Activated T-cell treated with anti-CD3 and anti-CD28 coated beads for 48 hours (primary cell): ENCODE measurements at places on chromosomes 1 and 21.

DNA sequence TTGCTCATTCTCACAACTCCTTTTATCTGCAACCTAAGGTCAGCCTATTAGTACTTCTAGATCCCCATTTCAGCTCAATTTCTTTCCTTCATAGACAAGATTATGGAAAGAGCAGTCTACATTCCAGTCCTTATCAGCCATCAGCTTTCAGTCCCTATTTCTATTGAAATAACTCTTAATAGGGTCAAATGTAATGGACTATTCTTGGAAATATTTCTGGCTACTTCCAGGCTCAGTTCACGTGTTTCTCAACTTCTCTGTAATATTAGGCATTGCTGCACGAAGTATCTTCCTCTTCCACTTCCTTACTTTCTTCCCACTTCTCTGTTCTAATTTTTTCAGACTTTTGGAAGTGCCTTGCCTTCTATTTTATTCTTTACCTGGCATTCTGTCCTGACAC, 232.9 kb upstream of the USP25 start:
- no peak for DNase-seq

GRCh38 chr1:147699686-147700041, 29.3 kb upstream of the ACP6 start:
- DNase-seq, result no peak

DNA sequence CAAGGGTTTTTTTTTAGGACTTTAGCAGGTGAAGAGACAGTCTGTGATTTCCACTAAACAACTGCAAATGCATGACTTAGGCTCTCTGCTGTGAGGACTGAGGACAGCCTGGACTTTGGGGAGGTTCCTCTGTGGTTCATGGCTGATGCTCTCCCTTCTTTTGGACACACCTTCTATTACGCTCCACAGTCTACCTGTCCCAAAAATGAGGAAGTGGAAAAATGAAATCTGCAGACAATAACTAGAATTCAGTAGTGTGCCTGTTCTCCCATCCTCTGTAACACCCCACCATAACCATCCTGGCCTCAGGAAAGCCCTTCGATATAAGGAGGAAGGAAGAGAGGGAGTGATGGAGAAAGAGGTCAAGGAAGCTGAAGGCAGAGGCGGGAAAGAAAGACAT, 68.7 kb downstream of the NTPCR start:
- no peak for DNase-seq

DNA sequence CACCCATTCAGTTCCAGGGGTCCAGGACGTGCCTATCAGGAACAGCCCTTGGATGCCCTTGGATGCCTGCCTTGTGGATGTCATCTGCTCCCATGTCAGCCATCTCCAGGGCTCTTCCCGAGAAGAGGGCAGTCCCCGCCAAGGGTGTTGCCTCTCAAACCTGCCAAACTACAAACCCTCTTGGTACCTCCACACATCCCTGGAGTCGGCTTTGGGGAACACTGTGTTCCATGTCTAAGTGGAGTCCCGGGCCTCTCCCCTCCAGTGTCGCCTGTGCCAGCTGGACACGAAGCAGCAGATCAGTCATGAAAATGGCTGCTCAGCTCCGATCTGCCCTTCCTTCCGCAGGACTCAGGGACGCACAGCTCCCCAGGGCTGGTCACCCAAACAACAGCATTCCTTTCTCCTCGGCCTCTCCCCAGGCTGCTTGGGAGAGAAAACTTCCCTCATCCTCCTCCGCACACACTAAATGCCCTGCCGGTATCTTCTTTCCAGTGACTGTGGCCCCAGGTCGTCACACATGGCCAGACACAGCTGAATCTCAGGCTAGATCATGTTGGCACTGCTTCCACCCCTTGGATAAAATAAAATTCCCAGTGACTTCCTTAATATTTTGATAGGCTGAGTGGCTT, 53.4 kb downstream of the GALNT2 start:
- DNase-seq, result no peak

DNA sequence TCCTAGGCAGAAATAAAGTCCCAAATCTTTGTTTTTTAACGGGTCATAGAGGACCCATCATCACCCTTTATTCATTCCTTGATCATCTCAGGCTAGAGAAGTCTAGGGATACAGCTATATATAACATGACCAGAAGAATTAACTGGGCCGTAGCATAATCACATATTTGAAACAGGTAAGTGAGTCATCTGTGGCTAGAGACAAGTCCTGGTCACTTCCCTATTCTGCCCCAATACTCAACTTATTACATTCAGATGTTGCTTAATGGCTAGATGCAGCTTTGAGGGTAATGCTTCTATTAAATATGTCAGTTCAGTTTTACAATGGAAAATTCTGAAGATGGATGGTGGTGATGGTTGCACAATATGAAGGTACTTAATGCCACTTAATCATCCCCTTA, 47.0 kb downstream of the EXO1 start:
- DNase-seq, result no peak

DNA sequence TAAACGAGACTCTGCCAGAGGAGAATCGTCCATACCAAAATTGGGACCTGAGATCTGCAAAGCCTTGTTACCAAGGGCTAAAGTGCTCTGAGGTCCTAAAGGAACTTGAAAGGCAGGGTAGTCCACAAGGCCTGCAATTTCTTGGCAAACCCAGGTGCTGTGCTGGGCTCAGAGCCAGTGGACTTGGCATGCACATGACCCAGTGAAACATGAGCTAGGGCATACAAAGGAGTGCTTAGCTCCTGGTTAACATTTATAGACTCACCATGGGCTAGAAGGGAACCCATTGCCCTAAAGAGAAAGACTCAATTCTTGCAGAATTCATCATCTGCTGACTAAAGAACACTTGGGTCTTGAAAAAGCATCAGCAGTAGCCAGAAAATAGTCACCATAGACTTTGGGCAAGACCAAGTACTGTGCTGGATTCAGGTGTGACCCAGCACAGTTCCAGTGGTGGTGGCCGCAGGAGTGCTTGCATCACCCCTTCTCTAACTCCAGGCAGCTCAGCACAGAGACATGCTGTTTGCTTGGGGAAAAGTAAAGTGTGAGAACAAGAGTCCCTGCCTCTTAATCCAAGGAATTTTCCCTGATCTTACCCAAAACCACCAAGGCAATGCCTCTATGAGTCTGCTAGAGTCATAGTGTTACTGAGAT, 1069.4 kb upstream of the ADGRL2 start:
- no peak for DNase-seq

DNA sequence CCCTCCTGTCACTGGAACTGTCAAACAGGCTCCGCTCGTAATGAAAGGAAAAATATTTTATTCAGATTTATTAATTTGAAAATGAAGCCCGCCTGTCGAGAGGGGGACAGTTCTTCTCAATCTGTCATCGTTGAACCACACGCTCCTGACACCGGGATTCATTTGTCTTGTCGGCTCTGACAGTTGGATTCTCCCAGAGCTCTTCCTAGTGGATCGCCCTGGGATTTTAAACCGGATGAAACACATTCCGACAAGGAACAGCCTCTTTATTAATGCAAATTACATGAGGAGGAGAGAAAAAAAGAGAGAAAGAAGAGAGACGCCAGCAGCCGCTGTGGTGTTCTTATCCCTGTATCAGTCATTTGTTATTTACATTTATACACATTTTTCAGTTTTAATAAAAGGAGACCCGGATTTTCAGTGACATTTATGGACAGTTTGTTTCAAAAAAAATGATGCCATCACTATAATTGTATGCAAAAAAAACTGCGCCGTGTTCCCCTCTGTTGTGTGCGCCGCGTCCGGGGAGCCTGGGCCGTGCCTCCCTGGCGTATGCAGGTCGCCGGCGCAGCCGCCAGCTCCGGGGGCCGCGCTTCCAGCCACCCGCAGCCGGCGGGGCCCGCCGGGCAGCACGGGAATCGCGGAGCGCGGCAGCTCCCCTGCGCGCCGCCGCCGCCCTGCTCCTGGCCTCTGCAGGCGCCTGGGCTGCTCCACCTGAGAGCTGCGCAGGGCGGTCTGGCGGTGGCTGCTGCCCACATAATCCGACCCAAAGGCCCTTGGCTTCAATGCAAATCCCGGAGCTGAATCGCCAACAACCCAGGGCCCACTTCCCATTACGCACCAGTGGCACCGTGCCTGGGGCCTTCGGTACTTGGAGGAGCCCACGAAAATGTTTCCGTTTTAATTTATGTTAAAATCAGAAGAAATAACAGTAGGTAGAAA, 237.9 kb upstream of the PBX1 start:
- DNase-seq, result no peak

DNA sequence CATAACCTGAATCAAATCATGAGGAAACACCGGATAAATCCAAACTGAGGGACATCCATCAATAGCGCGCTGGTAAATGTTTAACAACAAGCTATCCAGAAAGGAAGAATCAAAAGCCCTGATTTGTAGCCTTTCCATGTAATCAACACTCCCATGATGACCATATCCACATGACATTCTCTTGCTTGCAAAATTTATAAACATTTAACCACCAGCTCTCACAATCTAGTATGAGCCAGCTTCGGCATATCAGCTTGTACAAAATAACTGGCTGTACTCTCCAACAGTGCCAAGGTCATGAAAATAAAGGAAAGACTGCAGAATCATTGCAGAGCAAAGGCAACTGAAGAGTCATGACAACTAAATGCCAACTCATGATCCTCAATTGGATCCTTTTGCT, 15.7 kb downstream of the HSD11B1 start:
- no peak for DNase-seq

GRCh38 chr1:11501906-11502485, 23.0 kb downstream of the DISP3 start:
- DNase-seq, result no peak

GRCh38 chr21:32237021-32237420, 41.8 kb downstream of the MIS18A start:
- no peak for DNase-seq

- no peak for DNase-seq
These were observed 39.1 kb upstream of the LRP8 start for GRCh38 chr1:53366901-53367502.

DNA sequence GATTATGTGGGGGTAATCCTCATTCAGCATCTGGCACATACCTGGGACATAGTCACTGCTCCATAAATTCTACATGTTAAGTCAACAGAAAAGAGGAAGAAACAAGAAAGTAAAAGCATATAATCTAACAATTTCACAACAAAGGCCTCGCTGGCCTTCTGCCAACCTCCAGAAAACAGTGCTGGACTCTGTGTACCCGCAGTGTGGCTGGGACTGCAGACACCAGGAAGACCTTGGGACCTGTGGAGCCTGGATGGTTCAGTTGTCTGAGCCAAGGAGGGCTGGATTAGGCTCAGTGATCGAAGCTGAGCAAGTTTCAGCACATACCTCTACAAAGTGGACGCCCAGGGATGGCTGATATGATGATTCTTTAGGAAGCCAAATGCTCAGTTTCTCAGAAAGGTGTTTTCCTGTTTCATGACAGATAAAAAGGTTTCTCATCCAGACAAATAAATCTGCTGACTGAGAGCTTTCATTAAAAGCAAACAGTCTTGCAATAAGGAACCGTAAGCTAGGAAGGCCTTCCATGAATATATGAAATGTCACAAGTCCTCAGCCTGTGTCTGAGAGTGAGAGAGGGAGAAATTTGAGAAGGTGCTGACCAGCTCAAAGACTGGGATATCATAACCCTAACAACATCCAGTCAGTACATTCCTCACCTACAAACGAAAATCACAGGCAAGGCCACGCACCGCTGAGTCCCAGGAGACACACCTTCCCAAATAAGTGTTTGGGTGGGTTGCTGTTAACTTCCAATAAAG, 48.4 kb downstream of the CAPZB start:
- no peak for DNase-seq

- no peak for DNase-seq
These were observed 12.6 kb downstream of the NHLH2 start for GRCh38 chr1:115828101-115829022.

GRCh38 chr21:17925899-17926298, 106.7 kb upstream of the C21orf91 start:
- DNase-seq, result no peak

GRCh38 chr21:37445228-37445627, 78.7 kb downstream of the DYRK1A start:
- DNase-seq, result no peak

- DNase-seq, result no peak
These were observed 101.3 kb upstream of the SLC25A33 start for GRCh38 chr1:9437961-9438430.

DNA sequence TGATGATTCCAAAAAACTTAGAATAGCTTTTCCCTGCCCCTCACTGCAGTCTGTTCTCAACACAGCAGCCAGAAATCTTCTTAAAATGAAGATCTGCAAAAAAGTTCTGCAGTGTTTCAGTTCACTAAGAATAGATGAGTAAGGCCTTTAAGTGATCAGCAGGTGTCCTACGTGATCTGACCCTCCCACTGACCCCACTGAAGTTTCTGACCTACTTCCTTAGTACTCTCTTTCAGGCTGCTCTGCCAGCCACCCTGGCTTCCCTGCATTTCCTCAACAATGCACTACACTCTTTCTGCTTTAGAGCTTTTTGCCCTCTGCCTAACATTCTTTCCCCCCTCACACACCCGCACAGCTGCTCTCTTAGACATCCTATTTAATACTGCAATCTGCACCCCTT, 182.5 kb downstream of the AKT3 start:
- no peak for DNase-seq

GRCh38 chr1:110210604-110211495, 736 bp downstream of the KCNC4 start:
- peak; percentile 48 for DNase-seq

DNA sequence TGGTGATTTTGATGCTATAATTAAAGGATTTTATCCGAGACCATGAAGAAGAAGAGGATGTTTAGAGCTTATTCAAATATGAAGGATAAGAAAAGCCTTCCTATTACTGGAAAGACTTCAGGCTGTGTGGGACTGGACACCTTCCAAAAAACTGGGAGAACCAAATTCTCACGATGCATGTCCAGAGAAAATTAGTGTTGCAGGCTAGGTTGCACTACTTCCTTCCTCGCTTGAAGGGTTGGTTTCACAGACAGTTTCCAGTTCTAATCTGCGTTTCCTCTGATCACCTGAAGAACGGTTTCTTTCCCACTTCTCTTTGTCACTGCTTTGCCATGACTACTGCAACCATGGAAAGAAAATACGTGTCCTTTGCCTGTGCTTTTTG, 2.0 kb downstream of the MTARC2 start:
- DNase-seq, result no peak

- DNase-seq, result no peak
These were observed 15.4 kb downstream of the ZP4 start for GRCh38 chr1:237875291-237875690.

DNA sequence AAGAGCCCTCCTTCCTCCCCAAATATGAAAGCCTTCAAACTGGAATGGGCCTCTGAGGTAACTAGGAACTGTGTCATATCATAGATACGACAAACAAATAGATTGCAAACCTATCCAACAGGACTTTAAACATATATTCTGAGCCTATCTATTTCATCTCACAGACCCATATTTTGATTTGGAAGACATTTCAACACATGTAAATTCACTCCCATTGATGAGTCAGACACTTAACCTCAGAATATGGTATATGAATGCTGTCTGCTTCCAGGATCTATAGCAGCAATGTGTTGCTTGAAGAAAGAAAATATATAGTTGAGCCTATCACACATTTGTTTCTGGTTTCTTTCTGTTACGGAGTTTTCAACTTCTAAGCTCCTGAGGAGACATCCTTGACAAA, 221.9 kb upstream of the SAMSN1 start:
- DNase-seq, result no peak

GRCh38 chr1:24827379-24828135, 82.3 kb downstream of the CLIC4 start:
- no peak for DNase-seq
